ENCODE measurements at places on chromosomes 7 and 10. TPM values are rescaled to one million over a fixed set of nuclear protein-coding genes. Genes with fewer than 3 reads are reported as not detected.
A peak's percentile ranks its signal among the peaks of the same experiment; 100 is the strongest.

GRCh38 chr7:77697535-77697831, 1.2 kb downstream of the RSBN1L start:
- no peak for DNase-seq

- DNase-seq = no peak
Measured at GRCh38 chr10:591646-592045, 97.8 kb downstream of the DIP2C start.

The SLC18A3 gene
- total RNA-seq = not detected

The GDF2 gene
- total RNA-seq = not detected

The PAPOLB gene
- not detected for total RNA-seq

GRCh38 chr10:132476146-132477065, 61.2 kb upstream of the INPP5A start:
- peak; percentile 51 for DNase-seq

- DNase-seq = no peak
Measured at GRCh38 chr7:44045226-44046014, 918 bp downstream of the DBNL start.

- no peak for DNase-seq
Measured at GRCh38 chr10:1661859-1662437, 75.4 kb downstream of the ADARB2 start.

GRCh38 chr7:91287371-91288084, 23.3 kb downstream of the FZD1 start:
- DNase-seq = no peak

The C10orf62 gene
- 0.50 TPM for total RNA-seq

The MDFIC gene
- total RNA-seq = 44.1 TPM

DNA sequence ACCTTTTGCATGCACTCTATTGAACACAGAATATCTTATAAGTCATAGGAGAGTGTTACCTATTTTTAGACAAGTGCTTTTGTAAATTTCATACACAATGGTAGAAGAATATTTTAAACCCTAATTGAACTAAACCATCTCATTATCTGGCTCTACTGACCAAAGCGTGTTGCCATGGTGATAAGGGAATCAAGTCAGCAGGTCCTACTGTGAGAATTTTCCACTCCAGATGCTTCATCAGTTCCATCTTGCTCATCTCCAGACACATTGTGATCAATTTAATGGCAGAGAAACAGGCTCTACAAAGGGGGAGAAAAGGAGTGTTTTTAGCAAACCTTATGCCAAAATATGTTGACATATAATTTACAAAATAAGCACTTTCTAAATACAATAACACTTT, 621.9 kb upstream of the GHITM start:
- DNase-seq = no peak

The FGF8 gene
- not detected for total RNA-seq

DNA sequence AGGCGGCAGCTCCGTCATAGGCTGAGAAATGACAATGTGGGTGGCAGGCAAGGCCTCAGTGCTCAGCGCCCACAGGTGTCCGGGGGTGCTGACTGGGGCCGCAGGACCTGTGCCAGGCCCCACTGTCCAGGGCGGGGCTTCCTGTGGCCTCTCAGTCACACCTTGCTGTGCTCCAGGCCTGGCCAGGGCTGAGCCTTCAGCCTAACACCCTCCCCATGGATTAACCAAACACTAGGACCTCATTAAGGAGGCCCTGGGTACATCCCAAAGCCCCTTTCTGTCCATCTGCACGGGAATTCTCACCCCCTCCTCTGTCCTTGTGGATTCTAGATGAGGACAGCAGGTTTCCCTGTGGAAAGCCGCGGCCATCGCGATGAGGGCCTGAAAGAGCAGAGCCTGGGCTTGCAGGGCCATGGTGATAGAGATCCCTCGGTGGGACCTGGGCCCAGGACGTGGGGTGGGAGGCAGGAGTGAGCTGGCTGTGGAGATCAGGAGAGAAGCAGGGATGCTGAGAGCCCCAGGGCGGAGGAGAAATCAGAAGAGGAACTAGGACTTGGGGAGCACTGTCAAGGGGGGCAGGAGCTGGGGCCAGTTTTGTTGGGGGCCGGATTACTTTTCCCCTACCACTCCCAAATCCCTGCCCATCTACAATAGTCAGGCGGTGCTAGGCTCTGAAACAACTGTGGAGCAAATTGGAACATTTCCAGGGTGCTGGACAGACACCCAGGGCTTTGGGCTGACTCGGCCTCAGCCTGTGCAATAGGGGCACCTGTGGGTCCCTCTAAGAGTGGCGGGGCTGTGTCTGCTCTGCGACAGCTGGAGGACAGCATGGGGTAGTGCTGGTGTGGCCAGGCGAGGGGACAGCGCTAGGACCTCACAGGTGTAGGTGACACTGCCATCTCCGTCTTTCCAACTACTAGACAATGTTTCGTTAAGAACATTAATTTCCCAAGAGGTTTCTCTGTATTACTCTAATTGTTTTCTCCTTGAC, 23.3 kb upstream of the MNX1 start:
- DNase-seq = no peak

Measured in heart left ventricle (tissue), 16 donors.